ENCODE measurements at places on chromosomes 1 and 21. TPM values are rescaled to one million over a fixed set of nuclear protein-coding genes. Genes with fewer than 3 reads are reported as not detected.

- H3K4me1 ChIP-seq, result peaks cover 57% of the 10 kb centered on the region
- DNase-seq, result no peak
- peak overlapping the region; percentile 100 for H3K4me3 ChIP-seq
- peaks cover 7% of the 10 kb centered on the region for H3K36me3 ChIP-seq
- no peaks in the 10 kb centered on the region for H3K27me3 ChIP-seq
Measured at GRCh38 chr1:181033128-181033798, 520 bp upstream of the MR1 start.

DNA sequence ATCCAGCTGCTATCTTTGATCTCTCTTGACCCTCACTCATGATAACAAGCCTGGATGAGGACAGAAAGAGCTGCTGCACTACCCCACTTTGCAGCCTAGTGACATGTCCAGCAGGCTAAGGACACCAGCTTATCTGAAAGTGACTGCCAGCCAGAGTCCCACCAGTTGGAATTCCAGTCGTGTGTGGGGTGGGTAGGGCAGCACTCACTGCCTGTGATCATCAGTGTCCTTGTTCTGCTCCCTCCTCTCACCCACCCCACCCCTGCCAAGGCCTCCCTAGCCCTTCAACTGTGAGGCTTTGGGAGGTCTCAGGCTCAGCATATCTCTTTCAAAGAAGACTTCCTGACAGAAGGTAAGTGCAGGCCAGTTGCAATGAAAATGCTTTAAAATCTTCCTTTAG is 15.5 kb upstream of the NMNAT2 start:
- H3K36me3 ChIP-seq, result no peaks in the 10 kb centered on the region
- no peaks in the 10 kb centered on the region for H3K4me1 ChIP-seq
- H3K27me3 ChIP-seq, result peaks cover 11% of the 10 kb centered on the region
- no peak overlapping the region for H3K27ac ChIP-seq

DNA sequence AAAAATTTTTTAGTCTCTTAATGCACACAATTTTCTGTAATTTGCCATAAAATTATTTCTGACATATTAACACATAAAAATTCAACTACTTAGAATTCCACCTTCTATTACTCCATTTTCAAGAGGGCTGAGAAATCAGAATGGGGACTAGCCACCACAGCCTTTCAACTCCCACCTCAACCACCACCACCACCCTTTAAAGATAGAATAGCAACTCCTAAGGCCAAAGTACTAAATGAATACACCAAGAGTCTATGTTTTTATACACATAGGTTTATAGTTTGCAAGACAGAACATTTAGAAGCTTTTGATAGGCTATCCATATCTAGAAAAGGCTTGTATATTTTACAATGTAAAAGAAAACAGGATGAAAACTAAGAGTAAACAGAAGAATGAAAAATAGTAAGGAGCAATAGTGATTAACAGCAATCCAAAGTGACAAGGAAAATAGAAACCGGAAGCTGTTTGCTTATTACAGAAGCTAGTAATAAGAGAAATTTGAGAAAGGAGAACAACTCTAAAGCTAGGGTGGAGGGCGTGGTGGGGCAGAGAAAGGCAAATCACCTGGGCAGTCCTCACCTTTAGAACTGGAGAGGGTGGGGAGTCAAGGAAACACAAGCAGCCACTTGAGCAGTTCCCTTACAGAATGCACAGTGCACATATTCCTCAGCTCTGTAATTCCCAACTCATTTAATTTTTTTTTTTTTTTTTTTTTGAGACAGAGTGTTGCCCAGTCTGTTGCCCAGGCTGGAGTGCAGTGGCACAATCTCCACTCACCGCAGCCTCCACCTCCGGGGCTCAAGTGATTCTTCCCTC is 27.7 kb downstream of the EPS15 start:
- H3K4me1 ChIP-seq, result peaks cover 35% of the 10 kb centered on the region
- no peaks in the 10 kb centered on the region for H3K36me3 ChIP-seq
- peak overlapping the region; percentile 75 for H3K27ac ChIP-seq
- H3K4me3 ChIP-seq, result peak overlapping the region; percentile 39
- no peak for DNase-seq

GRCh38 chr1:109793486-109794318 is 30.0 kb upstream of the EPS8L3 start:
- H3K27ac ChIP-seq, result peak overlapping the region; percentile 25
- peak overlapping the region; percentile 7 for H3K4me3 ChIP-seq
- peaks cover 82% of the 10 kb centered on the region for H3K4me1 ChIP-seq
- no peaks in the 10 kb centered on the region for H3K36me3 ChIP-seq
- no peaks in the 10 kb centered on the region for H3K27me3 ChIP-seq

GRCh38 chr1:53543778-53544695 is 84.8 kb downstream of the DMRTB1 start:
- H3K27me3 ChIP-seq, result no peaks in the 10 kb centered on the region
- H3K36me3 ChIP-seq, result no peaks in the 10 kb centered on the region
- no peak overlapping the region for H3K27ac ChIP-seq
- H3K4me1 ChIP-seq, result no peaks in the 10 kb centered on the region
- no peak for DNase-seq

DNA sequence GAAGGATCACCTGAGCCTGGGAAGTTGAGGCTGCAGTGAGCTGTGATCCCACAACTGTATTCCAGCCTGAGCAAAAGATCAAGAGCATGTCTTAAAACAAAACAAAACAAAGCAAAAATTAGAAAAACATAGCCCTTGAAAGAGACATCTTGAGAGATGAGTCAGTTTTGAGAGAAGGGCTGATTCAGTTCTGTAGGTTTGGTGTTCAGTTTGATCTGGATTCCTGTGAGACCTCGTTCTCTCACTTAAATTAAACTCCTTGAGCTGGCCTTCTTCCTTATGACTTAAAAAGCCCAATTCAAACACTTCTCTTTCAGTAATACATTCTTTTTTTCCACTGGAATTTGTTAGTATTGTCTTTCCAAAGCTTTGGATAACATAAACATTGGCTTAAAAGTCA is 164.2 kb downstream of the NRIP1 start:
- peak overlapping the region; percentile 26 for H3K4me3 ChIP-seq
- peaks cover 22% of the 10 kb centered on the region for H3K4me1 ChIP-seq
- no peak for DNase-seq
- no peak overlapping the region for H3K27ac ChIP-seq
- H3K36me3 ChIP-seq, result no peaks in the 10 kb centered on the region

DNA sequence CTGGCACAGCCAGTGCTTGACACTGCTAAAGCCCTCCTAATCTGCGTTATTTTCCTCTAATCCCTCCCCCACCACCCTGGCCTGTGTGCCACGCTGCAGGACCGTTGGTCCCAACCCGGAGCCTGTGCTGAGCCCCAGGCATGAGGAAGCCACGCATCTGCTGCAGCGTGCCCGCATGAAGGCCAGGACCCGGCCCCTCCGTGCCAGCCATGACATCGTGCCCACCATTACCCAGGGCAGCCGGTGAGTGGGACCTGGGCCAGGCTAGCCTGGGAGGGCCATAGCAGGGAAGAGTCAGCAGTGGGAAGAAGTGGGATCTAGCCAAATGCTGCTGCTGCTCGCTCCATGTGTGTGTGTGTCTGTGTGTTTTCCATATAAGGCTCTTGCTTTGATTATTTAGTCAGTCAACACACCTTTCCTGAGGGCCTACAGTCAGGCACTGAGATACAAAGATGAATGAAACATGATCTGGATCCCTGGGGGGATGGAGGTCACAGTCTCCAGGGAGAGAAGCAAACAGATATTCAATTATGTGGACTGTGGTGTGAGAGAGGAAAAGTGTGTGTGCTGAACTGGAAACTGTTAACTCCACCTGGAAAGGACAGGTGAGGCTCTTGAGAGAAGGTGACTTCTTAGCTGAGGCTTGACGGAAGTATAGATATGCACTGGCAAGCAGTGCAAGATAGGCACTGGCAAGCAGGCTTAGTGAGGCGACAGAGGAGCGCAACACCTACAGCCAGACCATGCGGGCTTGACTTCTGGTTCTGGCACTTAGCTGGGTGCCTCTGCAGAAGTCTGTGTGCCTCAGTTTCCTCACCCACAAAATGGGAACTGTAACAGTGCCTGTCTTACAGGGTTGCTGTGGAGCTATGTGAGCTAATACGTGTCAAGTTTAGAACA is 15.9 kb downstream of the KIAA1614 start:
- H3K27me3 ChIP-seq, result peaks cover 5% of the 10 kb centered on the region
- no peak for DNase-seq
- H3K4me1 ChIP-seq, result peaks cover 14% of the 10 kb centered on the region
- no peak overlapping the region for H3K27ac ChIP-seq

GRCh38 chr21:33642896-33643657 is 776 bp downstream of the ITSN1 start:
- peak; percentile 29 for DNase-seq
- peak overlapping the region; percentile 38 for H3K27ac ChIP-seq
- H3K4me1 ChIP-seq, result peaks cover 6% of the 10 kb centered on the region
- peaks cover 20% of the 10 kb centered on the region for H3K27me3 ChIP-seq
- peak overlapping the region; percentile 85 for H3K4me3 ChIP-seq

DNA sequence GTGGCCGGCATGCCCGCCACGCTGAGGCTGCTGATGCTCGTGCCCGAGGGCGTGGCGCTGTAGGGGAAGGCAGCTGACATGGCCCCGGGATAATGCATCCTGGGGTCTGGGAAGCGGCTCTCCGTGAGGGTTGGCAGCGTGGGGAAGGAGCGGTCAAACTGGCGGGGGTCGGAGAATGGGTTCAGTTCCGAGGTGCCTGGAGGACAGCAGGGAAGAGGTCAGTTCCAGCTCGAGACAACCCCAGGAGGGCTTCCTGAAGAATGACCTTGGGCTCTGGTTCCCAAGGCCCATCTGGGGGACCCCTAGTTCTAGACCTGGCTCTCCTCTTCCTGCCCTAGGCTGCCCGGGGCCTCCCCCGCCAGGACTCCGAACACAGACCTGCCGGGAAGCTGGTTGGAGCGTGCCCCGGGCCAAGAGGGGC is 27.6 kb downstream of the RUNX3 start:
- peaks cover under 1% of the 10 kb centered on the region for H3K36me3 ChIP-seq
- H3K4me1 ChIP-seq, result peaks cover 44% of the 10 kb centered on the region
- peak overlapping the region; percentile 80 for H3K27ac ChIP-seq
- H3K4me3 ChIP-seq, result no peak overlapping the region

DNA sequence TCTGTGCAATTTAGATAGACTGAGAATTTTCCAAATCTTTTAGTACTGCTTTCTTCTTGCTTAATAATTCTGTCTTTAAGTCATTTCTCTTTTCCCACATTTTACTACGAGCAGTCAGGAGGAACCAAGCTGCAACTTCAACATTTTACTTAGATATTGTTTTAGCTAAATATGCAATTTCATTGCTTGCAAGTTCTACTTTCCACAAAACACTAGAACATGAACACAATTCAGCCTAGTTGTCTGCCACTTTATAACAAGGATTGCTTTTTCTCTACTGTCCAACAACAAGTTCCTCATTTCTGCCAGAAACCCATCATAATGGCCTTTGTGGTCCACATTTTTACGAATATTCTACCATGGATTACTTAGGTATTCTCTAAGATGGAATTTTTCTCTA is 36.6 kb downstream of the SORT1 start:
- H3K4me3 ChIP-seq, result no peak overlapping the region
- no peak overlapping the region for H3K27ac ChIP-seq
- no peaks in the 10 kb centered on the region for H3K4me1 ChIP-seq
- no peak for DNase-seq
- peaks cover 18% of the 10 kb centered on the region for H3K27me3 ChIP-seq
- H3K36me3 ChIP-seq, result no peaks in the 10 kb centered on the region

DNA sequence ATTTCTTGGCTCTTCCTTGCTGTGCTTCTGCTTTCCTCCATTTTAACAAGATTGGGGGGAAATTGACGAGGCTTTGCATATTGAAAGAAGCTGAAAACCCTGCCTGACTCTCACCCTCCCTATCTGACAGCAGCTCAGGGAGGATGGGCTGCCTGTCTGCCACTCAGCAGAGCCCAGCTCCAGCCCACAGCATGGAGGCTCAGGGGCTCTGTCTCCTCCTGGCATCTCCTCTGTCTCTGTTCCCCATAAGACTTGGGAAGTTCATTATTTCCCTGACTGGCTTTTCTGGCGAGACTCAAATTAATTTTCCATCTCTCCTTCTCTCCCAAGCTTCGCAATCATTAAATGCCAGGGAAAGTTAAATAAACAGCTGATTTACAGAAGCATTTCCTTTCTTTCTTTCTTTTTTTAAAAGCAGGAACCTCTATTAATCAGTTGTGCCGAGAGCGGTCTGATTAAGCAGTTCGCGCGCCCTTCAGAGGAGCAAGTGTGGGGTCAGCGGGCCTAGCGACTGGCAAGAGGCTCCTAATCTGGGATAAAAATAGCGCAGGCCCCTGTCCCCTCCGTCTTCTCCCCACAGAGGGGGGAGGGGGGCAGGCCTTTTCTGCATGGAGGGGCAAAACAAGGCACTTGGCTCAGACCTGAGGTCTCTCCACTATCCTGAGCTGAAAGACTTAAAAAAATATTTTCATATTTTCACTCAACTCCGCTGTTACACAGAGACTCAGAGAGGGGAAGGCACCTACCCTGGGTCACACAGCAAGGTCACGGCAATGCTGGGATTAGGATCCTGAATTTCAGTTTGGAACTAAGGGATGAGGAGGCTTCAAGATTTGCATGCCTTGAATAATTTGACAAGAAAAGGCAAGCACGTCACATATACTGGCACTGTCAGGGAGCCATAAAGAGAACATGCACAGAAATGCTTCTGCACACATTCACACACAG is 170.4 kb downstream of the ACTL8 start:
- H3K36me3 ChIP-seq, result no peaks in the 10 kb centered on the region
- no peak for DNase-seq
- H3K4me3 ChIP-seq, result no peak overlapping the region
- H3K27me3 ChIP-seq, result peaks cover 19% of the 10 kb centered on the region
- H3K4me1 ChIP-seq, result no peaks in the 10 kb centered on the region

GRCh38 chr1:74363220-74363619 is 128.0 kb downstream of the TNNI3K start:
- no peak overlapping the region for H3K4me3 ChIP-seq
- no peaks in the 10 kb centered on the region for H3K27me3 ChIP-seq
- no peak for DNase-seq
- H3K4me1 ChIP-seq, result no peaks in the 10 kb centered on the region

GRCh38 chr1:198168227-198168626 is 11.4 kb downstream of the NEK7 start:
- H3K27ac ChIP-seq, result peak overlapping the region; percentile 93
- peaks cover 92% of the 10 kb centered on the region for H3K4me1 ChIP-seq
- DNase-seq, result no peak
- no peaks in the 10 kb centered on the region for H3K36me3 ChIP-seq

- H3K27me3 ChIP-seq, result no peaks in the 10 kb centered on the region
- peaks cover 5% of the 10 kb centered on the region for H3K36me3 ChIP-seq
- H3K27ac ChIP-seq, result peak overlapping the region; percentile 43
- H3K4me3 ChIP-seq, result no peak overlapping the region
- peaks cover 45% of the 10 kb centered on the region for H3K4me1 ChIP-seq
Measured at GRCh38 chr1:174976436-174977108, 23.2 kb upstream of the CACYBP start.

DNA sequence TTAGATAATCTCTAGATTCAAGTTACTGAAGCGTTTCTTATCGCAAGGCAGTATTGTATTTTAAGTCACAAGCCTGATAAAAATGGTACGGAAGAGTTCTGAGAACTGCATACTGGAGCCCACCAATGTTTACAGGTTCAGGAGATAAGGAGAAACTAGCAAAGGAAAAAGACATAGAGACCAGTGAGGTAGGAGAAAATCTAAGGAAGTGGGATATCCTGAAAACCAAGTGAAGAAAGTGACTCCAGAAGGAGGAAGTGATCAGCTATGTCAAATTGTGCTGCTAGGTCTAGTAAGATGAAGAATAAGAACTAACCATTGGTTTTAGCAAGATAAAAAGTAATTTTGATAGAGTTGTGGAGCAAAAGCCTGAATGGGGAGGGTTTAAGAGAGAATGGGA is 31.0 kb upstream of the ACADM start:
- H3K27ac ChIP-seq, result no peak overlapping the region
- no peak for DNase-seq
- no peaks in the 10 kb centered on the region for H3K27me3 ChIP-seq
- H3K4me3 ChIP-seq, result no peak overlapping the region
- H3K4me1 ChIP-seq, result no peaks in the 10 kb centered on the region

GRCh38 chr1:116262995-116263385 is 110.1 kb upstream of the ATP1A1 start:
- no peaks in the 10 kb centered on the region for H3K27me3 ChIP-seq
- no peaks in the 10 kb centered on the region for H3K36me3 ChIP-seq

IL23R gene
- total RNA-seq, result 8.0 TPM

AURKAIP1 gene
- total RNA-seq, result 92.4 TPM

RHOC gene
- 45.7 TPM for total RNA-seq

DENND2D gene
- total RNA-seq, result 165 TPM

Data from activated T-cell treated with anti-CD3 and anti-CD28 coated beads, Interleukin-2, amount 50 U/mL, for 72 hours (primary cell).